ENCODE measurements at places on chromosomes 13 and 19. TPM values are rescaled to one million over a fixed set of nuclear protein-coding genes. Genes with fewer than 3 reads are reported as not detected.

- no peak for DNase-seq
These were observed 22.4 kb upstream of the BRD4 start for GRCh38 chr19:15354566-15355296.

- no peak for DNase-seq
These were observed 144.6 kb upstream of the SPACA7 start for GRCh38 chr13:112231451-112232083.

DNA sequence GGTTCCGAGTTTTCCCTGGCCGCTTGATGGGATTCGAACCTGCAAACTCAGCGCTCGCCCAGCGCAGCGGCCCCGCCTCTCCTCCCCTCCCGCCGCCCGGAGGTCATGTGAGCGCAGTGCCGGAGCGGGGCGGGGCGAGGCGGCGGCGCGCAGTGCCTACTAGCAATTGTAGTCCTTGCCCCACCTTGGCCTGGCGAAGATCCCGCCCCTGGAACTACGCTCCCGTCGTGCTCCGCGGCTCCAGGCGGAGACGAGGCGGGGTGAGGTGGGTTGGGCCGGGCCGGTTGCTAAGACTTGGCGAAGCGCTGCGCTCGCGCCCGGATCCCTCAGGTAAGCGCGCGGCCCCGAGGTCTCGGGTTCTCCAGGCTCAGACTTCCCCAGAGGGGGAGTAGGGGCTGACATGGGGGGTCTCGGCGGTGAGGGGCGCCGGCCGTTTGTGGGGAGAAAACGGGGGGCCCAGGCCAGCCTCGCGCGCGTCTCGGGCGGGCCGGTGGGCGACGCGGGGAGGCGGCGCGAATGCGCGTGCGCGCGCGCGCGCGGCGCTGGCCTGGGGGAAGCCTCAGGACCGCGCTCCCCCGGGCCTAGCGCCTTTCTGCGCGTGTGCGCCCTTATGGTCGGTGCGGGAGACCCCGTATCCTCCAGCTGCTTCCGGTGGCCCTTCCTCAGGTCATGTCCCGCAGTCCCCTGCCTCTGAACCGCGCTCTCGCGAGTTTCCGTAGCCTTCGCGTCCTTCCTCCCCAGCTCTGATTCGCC, at the start of the genes ADAT3 and SCAMP4:
Gene ADAT3 (plus strand): TSS at position 290 of the 753 bp plus-strand sequence. CDS start 6,649 bp downstream, outside the sequence.
Gene SCAMP4 (plus strand): TSS at position 290 of the 753 bp plus-strand sequence. CDS start 9,621 bp downstream, outside the sequence.
- DNase-seq, result peak; percentile 99

GRCh38 chr19:56310462-56310861, 4.2 kb downstream of the ZSCAN5A start:
- DNase-seq, result no peak

- DNase-seq, result no peak
These were observed 431.5 kb downstream of the FGF14 start for GRCh38 chr13:101970341-101970740.

DNA sequence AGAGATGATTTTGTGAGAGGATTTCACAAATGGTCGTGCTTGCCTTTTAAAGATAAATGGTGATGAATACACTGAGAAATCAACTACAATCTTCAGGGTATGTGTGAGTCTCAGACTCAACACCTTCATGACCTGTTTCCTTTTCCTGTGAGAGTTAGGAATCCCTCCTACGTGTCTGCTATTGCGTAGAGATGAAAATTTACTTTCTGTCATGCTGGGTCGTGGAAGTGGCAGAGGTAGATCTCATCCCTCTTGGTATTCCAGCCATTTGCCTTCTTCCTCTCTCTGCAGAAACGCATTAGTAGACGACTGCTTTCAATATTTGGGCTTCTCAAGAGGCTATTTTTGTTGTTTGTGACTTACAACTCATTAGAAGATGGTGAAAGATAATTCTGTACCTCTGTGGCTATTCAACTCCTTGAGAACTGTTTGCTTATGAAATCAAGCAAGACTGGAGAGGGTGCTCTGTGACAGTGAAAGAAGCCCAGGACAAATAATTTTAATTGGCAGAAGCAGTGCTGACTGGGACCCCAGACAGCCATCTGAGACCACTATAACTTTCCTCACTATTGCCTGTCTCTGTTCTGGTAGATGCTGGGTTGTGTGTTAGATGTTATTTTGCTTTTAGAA, 233.1 kb downstream of the LACC1 start:
- no peak for DNase-seq

DNA sequence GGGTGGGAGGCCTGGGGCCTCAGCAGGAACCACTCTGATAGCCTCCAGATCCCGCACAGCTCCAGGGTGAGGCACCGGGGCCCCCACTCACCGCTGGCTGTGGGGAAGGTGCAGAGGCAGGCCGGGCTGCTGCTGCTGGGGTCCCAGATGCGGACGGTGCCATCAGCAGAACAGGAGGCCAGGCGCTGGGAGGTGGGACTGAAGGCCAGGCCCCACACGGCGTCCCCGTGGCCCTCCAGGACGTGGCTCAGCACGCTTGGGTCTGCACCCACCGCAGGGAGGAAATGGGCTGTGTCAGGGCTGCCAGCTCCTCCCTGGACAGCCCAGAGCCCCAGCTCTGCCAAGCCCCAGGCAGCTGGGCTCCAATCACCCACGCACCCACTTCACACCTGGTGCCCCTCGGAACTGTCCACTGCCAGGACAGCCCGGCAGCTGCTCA, 6.1 kb upstream of the PRKD2 start:
- no peak for DNase-seq

DNA sequence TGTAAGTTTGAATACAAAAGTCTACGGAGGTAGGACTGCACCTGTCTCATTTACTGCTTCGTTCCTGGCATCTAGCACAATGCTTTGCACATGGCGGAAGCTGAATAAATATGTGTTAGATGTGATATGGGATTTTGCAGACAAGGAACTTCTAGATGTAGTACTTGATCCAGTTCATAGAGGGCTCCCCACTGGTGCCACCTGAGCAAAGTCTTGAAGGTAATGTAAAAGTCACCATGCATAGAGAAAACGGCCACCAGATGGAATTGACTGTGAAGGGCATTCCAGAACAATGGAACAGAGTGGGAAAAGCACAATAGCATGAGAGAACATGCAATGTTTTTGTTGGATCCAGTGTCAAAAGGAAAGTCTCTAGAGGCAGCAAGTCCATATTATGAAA, 209.3 kb downstream of the HS6ST3 start:
- no peak for DNase-seq

- DNase-seq, result no peak
These were observed 11.8 kb upstream of the FBN3 start for GRCh38 chr19:8161135-8161646.

DNA sequence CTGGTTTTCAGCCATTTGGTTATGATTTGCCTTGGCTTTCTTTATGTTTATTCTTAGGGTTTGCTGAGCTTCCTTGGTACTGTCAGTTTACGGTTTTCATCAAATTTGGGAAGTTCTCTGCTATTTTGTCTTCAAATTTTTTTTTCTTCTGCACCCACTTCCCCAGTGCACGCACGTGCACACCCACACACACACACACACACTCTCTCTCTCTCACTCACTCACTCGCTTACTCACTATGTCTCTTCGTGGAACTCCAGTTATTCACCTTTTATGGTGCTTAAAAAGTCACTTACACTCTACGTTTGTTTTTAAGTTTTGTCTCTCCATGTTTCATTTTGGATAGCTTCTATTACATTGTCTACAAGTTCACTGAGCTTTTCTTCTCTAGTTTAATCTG, 7.1 kb downstream of the AKAP11 start:
- no peak for DNase-seq

- DNase-seq, result no peak
These were observed 716.2 kb upstream of the GPC6 start for GRCh38 chr13:92510416-92510815.

GRCh38 chr13:46571189-46571908, 18.4 kb downstream of the LRCH1 start:
- DNase-seq, result no peak

DNA sequence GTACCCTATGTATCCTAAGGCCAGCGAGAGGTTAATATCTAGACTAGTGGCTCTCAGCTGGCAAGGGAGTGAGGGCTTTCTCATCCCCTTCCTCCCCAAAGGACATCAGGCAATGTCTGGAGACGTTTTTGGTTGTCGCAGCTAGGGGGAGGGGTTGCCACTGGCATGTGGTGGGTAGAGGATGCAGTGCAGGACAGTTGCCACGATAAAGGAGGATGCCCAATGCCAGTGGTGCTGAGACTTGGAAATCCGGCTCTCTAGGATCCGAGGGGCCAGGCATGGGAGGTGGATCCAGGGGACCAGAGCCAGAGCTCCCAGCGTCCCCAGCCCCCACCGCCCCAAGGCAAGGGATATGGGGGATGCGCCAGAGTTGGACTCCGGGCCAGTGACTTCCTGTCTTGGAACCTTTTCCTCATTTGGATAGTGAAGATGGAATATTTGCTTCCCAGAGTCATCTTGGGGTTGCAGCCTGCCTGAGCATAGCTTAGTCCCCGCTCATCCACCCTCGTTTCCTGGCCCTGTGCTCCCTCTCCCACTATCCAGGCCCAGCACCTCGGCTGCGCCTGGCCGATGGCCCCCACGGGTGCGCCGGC, 4.9 kb downstream of the SSC5D start:
- DNase-seq, result no peak

DNA sequence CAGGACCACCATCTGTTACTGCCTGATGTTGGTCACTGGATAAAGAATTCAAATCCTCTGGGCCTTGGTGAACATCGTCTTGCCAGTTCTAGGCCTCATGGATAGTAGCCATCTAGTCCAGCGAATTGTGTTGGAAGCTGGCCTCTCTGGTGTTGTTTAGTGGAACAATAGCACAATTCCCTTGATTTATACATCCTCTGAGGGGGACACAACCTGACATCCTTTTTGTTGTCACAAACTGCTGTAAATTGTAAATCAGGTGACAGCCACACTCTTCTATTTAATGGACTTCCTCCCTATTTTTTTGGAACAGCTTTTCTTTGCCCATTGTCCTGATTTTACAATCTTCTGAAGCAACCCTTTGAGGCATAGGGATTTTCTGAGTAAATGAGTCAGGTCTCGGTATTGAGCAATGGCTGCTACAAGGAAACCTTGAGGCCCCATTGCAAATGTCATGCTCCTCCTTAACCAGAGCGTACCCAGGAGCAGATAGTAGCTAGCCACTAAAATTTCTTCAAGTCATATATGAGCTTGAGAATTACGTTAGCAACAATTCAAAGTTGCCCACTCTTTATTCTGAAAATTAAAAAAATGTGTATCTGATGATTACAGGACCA, 263.3 kb downstream of the COG6 start:
- DNase-seq, result no peak

GRCh38 chr13:102470283-102470917, 68.6 kb upstream of the FGF14 start:
- no peak for DNase-seq

GRCh38 chr19:48735031-48735615, 5.3 kb downstream of the RASIP1 start:
- DNase-seq, result peak; percentile 88

GRCh38 chr19:48672994-48673393, at the start of gene NTN5:
Gene NTN5, minus strand, starts transcription at chr19:48673017. Its CDS starts 2,031 bp downstream, at chr19:48670986.
- DNase-seq, result no peak

DNA sequence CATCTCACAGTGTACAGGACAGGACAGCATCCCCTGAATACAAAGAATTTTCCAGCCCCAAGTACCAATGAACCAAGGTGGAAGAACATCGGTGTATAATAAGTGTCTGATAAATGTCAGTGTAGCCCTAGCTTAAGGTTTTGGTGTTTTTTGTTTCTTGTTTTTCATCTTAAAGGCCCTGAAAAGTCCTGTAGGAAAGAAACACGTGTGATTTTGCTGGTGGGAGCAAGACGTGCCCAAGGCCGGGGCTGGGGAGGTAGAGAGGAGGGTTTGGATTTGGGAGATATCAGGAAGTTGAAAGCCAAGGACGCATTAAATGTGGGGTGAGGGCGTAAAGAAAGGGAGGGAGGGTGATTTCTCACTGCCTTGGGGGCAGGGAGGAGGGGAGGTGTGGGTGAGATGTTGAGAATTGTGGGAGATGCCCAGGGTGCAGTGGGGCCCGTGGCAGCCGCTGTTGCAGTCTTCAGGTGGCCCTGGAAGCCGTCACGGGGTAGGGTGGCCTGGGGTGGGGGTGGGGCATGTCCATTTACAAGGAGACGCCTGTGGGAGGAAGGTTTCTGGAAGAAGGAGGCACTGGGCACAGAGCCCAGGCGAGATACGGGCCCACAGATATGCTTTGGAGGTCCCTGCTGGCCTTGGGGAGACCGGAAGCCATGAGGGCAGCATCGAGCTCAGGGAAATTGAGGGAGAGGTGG, 6.7 kb downstream of the CAMSAP3 start:
- no peak for DNase-seq

- DNase-seq, result no peak
These were observed 9.4 kb downstream of the FLT1 start for GRCh38 chr13:28485551-28485950.

DNA sequence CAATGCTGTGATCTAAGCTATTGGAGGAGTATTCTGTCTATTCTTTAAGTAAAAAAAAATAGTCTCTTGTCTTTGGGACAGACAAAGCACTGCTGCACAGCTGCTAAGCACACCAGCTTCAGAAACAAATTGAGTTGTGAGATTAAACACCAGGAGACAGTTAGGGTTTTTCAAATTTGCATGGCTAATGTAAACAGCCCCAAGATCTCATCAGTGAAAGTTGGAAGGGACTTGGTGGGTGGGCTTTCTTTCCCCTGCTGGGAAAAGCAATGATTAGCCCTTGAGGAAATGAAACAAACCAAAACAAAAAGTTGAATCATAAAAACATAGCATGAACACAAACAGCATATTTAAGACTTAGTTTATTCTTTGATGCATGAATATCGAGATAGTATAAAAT, 143.6 kb upstream of the SLITRK1 start:
- no peak for DNase-seq

DNA sequence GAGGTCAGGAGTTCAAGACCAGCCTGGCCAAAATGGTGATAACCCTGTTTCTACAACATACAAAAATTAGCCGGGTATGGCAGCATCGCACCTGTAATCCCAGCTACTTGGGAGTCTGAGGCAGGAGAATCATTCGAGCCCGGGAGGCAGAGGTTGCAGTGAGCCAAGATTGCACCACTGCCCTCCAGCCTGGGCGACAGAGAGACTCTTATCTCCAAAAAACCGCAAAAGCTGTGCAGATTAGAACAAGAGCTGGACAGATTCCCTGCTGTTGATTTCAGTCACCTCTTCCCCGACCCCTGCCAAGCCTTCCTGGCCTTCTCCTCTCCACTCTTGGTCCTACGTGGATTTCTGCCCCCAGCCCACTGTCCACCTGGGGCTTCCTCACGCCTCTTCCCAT, 8.3 kb downstream of the CAMSAP3 start:
- no peak for DNase-seq

DNA sequence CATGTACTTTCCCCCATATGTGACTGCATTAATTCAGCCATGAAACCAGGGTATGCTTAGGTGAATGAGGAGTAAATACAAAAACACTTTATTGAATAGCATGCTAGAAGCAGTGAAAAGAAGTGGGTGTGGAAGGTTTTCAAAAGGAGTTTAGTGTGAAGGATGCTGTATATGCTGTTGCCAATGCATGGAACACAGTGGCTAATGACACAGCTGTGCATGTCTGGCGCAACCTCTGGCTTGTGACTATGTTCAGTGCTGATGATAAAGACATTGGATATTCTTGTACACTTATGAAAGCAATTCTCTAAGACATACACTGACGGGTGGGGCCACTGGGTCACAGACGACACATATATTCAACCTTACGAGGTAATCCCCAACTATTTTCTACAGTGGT, 55.2 kb downstream of the SOX21 start:
- no peak for DNase-seq

Gene RGL3
- 0.66 TPM for total RNA-seq

Gene GARIN5A
- 5.2 TPM for total RNA-seq

Gene ACP7
- not detected for total RNA-seq

Gene S1PR2
- total RNA-seq, result 12.5 TPM

Gene ERCC2
- total RNA-seq, result 52.9 TPM

Gene ZSWIM9
- 6.7 TPM for total RNA-seq

Gene NAPSA
- total RNA-seq, result 0.88 TPM

Gene TEX26
- not detected for total RNA-seq

Gene SPIB
- total RNA-seq, result 2.7 TPM

Gene MAST1
- 230 TPM for total RNA-seq

Gene TMEM221
- not detected for total RNA-seq

Gene TGFBR3L
- 0.69 TPM for total RNA-seq

Measured in glutamatergic neuron (in vitro differentiated cells).